ENCODE measurements at places on chromosomes 2 and 18.

- no peak for DNase-seq
Observed at GRCh38 chr2:100900156-100900795, 80.3 kb downstream of the NPAS2 start.

GRCh38 chr2:166516712-166517303, 22.8 kb upstream of the SCN7A start:
- DNase-seq, result no peak

GRCh38 chr2:82690757-82691411, 1768.2 kb downstream of the SUCLG1 start:
- no peak for DNase-seq

GRCh38 chr2:178441426-178441825, 9.5 kb downstream of the PRKRA start:
- no peak for DNase-seq

GRCh38 chr2:137467246-137467862, 496.9 kb upstream of the HNMT start:
- DNase-seq, result no peak

- DNase-seq, result no peak
Observed at GRCh38 chr18:45255197-45255890, 359.9 kb upstream of the SLC14A2 start.

DNA sequence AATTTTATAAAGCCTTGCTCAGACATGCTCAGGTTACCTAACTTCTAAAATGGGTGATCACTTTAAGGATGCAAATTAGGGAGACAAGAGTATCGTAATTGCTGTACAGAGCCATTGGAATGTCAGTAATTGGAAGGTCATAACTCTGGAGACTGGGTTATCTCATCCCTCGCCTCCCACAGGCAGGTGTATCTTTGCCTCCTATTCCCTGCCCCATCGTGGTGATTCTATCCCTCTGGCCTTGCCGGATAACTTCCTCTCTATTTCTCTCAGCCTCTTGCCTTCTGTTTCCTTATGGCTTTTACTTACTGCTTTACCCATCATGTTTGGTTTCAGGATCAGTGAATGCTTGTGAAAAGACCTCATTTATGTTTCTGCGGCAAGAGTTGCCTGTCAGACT, 2.5 kb downstream of the PDK1 start:
- DNase-seq, result no peak

DNA sequence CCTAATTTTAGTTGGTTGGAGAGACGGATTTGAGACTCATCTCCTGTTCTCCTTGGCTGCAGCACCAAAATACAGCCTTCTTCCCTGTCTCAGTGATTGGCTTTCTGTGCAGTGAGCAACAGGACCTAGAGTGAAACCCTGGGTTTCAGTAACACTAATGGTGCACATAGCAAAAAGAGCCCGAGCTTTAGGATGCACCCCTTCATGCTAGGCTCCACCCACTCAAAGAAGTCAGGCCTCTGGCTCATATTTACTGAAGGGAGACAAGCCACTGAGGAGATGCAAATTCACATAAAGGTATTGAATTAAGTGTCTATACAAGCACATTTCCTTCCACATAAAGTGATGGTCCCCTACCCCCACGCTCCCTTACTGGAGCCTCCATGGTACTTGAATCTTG, 131.9 kb upstream of the CHAC2 start:
- no peak for DNase-seq

DNA sequence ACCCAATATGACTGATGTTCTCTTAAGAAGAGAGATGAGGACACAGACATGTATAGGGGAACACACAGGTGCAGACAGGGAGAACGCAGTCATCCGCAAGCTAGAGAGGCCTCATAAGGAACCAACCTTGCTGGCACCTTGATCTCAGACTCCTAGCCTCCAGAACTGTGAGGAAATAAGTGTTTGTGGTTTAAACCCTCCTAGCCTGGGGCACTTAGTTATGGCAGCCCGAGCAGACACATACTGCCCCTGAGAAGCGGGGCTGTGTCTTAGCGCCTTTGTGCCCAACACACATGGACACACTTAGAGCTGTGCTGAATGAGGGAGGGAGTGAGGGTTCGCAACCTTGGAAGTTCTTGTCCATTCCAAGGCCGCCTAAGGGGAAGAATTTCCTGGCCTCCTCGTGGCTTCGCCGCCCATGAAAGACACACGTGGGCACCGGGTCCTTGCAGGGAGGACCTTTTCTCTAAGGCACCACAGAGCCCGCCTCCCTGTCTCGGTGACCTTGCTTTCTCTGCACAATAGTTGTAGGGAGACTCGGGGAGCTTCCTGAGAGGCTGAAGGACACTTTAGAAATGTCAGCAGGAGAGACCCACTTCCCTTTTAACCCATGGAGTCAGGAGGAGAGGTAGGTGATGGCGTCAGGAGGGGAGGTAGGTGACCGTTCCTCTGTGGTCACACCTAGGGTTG, 224.5 kb upstream of the HDAC4 start:
- DNase-seq, result no peak
